ENCODE measurements at places on chromosomes 1 and 21.

GRCh38 chr1:150564051-150564991, 15.1 kb downstream of the MCL1 start:
- DNase-seq, result no peak

DNA sequence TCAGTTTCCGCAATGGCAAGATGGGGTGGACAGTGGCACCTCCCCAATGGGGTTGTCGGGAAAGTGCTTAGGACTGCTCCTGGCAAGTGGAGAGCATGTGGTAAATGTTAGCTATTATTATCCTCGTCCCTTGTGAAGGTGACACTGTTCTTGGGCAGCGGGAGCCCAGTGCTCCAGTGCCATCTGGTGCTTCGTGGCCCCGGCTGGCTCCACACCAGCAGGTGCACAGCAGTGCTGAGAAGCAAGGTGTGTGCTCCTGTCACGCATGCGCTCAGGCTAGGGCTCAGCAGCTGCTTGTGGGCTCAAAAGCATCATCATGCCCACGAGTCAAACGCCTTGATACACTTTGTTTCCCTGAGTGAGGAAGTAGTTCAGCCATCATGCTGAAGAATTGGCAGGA, 24.9 kb upstream of the KCNC4 start:
- peak; percentile 48 for DNase-seq

- DNase-seq, result no peak
Observed at GRCh38 chr1:30083800-30084464, 639.5 kb downstream of the MATN1 start.

DNA sequence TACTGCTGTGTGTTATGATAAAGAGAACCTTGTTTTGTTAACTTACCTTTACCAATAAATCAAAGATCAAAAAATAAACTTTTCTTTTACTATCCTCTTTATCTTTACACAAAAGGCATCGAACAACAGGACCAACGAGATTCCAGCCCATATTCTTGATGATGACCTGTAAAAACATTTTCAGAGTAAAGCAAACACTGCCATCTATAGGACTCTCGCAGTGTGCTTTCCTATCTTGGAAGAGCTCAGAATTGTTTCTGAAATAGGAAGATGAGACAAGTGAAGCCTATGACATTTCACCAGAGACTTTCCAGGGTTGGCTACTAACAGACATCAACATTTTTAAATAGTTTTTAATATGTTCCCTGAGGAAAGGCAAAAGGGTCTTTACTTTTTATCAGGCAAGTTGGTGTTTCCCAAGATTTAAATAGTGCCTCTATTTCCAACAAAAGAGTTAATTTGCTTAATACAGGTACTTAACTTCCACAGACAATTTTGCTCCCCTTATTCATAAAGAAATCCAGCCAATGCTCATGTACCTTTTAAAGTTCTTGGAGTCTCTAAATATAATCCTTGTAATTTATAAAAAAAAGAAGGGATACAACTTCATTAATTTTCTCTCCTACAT, 7.3 kb downstream of the GLMN start:
- DNase-seq, result no peak

- no peak for DNase-seq
Observed at GRCh38 chr1:115665319-115666096, 23.7 kb downstream of the VANGL1 start.

DNA sequence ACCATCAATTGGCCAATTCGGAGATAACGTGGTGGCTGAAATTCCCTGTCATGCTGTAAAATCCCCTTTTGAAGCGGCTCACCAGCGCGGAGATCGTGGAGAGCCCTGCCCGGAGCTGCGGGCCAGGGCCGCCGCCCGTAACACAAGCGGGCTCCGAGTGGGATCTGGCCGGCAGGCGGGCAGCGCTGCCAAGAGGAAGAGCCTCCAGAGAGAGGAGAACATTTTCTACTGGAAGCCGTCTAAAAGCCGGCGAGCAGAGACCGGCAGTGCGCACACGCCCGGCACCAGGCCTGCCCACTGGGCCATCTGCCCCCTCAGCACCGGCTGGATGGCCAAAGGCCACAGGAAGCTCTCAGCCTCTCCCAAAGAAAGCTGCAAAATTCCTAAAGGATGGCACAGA, 15.5 kb downstream of the SSBP3 start:
- no peak for DNase-seq

- no peak for DNase-seq
Observed at GRCh38 chr1:43009274-43009673, 50.6 kb upstream of the SLC2A1 start.

GRCh38 chr1:15758343-15758931, at the start of gene FBLIM1:
TSS of gene FBLIM1 (plus strand) at chr1:15758795. CDS start at chr1:15764984, 6,189 bp downstream.
- peak; percentile 50 for DNase-seq

DNA sequence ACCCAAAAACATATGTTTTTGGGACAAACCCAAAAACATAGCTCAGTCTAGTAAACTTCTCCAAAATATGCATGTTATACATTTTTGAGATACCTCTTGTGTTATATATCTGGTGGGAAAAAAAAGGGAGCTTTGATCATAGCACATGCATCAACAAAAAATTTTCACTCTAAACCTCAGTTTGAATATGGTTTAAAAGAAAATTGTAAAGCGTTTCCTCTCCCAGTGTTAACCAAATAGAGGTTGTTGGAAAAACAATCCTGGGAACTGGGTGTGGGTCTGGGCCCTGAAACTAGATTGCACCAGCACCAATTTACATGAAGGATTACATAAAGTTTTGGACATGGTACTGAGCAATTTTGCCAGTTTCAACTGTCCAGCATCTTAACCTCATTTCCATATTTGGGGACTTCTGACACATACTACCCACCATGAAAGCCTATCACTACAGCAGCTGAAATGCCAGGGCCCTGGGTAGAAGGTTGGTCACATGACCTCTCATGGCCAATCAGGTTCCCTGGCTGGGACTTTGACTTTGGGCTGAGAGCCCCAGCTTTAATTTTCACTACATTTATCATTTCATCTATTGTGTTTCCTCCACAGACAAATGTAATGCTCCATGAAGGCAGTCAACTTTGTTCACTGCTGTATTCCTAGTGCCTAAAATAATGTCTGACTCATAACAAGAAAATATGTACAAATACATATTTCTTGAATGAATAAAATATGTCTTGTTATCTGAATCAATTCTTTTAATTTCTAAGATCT, 150.7 kb downstream of the SETD4 start:
- no peak for DNase-seq

DNA sequence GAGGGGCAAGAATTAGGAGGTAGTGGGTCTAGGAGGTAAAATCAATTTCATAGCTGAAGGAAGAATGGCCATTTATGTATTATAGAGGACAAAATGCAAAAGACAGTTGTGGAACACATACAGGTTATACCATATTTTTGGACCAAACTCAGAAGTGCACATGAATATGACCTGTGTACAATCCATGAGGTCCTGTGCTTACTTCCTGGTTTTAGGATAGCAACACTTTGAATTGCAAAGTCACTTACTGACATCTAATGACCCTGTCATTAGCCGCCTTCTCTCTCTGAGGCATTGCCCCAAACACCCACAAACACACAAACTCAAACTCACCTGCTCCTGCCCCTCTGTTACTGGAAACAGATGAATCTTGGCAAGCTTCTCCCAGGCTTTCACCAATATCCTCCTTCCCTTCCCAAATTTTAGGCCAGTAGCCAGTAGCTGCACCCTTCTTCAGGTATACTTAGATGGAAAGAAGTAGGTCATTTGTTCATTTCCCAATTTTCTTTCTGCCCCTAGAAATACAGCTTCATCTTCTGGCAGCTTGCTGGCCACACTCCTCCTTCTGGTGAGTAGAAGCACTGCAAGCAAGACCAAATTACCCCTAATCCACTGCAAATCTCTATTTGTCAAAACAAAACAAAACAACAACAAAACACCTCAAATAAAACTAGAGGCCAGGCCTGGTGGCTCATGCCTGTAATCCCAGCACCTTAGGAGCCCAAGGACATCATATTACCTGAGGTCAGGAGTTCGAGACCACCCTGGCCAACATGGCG, 13.7 kb upstream of the RPL5 start:
- DNase-seq, result no peak

- DNase-seq, result no peak
Observed at GRCh38 chr1:55939866-55940265, 639.5 kb downstream of the PLPP3 start.

GRCh38 chr1:48013270-48013669, 16.1 kb upstream of the TRABD2B start:
- no peak for DNase-seq

DNA sequence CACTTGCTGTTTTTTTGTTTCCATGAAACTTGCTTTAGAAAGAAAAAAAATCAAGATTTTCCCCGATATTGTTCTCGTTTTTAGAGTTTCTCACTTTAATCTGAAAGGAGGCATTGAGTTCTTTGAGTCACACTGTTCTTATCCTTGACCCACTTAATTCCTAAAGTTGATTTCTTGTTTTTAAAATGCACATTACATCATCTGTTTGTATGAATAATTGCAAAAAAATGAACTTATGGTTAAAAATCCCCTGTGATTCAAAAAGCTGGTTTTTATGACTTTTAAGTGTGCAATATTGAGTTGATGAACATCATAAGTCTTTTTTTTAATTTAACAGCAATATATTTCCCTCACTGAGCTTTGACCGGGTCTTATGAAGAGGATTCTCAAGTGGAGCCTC, 131.6 kb downstream of the SNX7 start:
- DNase-seq, result no peak

DNA sequence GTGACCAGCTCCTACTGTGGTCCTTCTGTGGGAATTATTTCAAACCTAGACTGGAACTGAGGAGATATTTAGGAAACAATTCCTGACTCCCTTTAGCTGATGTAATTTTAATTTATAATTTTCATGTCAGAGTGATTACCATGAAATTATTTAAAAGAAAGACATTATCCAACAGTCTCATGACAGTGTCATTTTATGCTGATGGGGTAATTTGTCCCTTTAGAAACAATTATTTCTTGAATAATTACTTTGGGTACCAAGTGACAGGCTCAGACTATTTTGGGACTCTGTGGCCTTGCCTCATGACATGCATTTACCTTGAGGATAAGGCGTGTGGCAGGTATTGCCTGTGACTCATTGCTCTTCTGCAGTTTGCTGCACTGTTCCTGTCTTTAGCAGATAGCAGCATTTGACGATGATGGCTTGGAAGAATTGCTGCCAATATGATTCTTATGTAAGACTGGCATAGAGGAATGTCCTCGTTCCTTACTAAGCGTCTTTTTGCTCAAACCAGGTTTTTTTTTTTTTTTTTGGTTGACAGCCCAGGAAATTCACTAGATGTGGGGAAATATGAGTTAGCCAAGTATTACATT, 206.0 kb upstream of the HMCN1 start:
- DNase-seq, result no peak

GRCh38 chr1:175713381-175713780, 30.0 kb downstream of the TNR start:
- no peak for DNase-seq

- DNase-seq, result peak; percentile 74
Observed at GRCh38 chr1:225813214-225813964, 3.5 kb downstream of the EPHX1 start.

- DNase-seq, result no peak
Observed at GRCh38 chr1:27095576-27095975, 59.3 kb downstream of the SLC9A1 start.

GRCh38 chr1:14495381-14495780, 103.1 kb upstream of the KAZN start:
- DNase-seq, result no peak

DNA sequence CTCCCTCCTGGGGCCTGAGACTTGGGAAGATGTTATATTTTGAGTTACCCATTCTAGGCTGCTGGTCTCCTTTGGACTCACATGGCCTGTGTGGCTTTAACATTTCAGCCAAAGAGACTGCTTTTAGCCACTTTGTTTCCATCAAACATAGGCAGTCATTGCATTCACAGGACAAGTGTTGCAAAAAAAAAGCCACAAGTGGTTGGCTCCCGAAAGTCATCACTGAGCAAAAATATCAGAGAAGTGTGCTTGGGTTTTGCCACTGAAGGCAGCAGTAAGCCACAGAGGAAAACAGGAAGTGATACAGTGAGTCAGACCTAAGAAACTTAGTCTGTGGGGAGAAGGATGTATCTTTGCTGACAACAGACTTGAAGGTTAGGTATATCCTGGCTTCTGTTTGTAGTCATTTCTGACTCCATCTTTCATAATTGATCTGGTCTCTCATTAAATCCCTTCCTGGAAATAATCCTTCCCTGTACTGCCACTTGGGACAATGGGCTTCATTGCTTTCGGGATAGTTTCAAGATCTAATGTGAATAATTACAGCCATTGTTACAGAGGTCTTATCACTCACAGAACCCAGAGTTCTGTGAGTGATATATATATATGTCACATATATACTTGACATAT, 80.9 kb downstream of the COLGALT2 start:
- no peak for DNase-seq

GRCh38 chr1:58162952-58163550, 383.5 kb downstream of the OMA1 start:
- peak; percentile 77 for DNase-seq

- DNase-seq, result no peak
Observed at GRCh38 chr1:226874579-226875425, 4.4 kb downstream of the PSEN2 start.

DNA sequence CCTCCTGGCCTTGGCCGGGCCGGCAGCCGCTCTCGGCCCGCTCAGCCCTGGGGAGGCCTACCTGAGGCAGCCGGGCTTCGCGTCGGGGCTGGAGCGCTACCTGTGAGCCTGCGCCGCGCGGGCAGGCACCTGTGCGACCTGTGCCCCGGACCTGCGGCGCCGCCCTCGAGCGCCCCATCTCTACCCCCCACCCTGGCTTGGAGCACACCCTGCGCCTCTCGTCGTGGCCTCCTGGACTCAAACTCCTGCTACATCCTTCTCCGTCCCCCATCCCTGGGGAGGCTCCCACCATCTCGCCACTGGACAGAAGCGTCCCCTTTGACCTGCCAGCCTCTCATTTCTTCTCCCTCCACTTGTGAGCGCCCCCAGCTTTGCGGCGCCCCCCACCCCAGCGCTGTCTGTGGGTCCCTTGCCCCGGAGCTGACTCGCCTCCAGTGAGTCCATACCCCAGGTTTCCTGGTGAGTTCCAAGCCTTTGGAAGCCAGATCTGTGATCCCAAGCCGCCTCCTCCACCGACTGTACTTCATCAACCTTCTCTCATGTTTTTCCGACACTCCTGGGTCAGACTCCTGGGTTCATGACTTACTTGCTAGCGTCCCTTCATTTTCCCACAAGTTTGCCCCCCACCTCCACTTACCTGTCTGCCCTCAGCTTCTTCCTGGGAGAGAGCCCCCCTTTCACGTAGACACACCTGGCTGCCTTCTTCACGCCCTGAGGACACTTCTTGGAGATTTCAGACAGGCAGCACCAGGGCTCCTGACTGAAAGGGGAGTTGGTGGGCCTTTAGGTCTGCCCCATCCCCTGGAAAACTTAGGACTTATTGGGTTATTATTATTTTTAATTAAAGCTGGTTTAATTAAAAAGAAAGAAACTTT, 1.3 kb downstream of the FOXE3 start:
- DNase-seq, result no peak

GRCh38 chr1:89833183-89834082, 12.6 kb downstream of the LRRC8D start:
- DNase-seq, result no peak

- DNase-seq, result no peak
Observed at GRCh38 chr1:173682184-173682583, 12.5 kb upstream of the ANKRD45 start.

DNA sequence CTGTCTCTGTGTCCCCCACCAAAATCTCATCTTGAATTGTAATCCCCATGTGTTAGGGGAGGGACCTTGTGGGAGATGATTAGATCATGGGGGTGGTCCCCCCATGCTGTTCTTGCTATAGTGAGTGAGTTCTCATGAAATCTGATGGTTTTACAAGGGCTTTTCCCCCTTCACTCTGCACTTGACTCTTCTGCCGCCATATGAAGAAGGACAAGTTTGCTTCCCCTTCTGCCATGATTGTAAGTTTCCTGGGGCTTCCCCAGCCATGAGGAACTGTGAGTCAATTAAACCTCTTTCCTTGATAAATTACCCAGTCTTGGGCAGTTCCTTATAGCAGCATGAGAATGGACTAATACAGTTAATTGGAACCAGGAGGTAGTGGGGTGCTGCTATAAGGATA, 137.1 kb upstream of the RAB4A start:
- no peak for DNase-seq

All from heart left ventricle (tissue), 16 donors.